Muscle of leg (tissue), 16 donors: ENCODE measurements at places on chromosomes 1 and 21.

- DNase-seq = no peak
Observed at GRCh38 chr1:16173447-16174260, 17.8 kb upstream of the EPHA2 start.

GRCh38 chr1:23936481-23937176, 23.0 kb upstream of the PNRC2 start:
- DNase-seq = no peak

GRCh38 chr1:230243583-230244353, 176.7 kb downstream of the GALNT2 start:
- no peak for DNase-seq

GRCh38 chr1:107817935-107818334, 147.0 kb downstream of the VAV3 start:
- DNase-seq = peak; percentile 8

DNA sequence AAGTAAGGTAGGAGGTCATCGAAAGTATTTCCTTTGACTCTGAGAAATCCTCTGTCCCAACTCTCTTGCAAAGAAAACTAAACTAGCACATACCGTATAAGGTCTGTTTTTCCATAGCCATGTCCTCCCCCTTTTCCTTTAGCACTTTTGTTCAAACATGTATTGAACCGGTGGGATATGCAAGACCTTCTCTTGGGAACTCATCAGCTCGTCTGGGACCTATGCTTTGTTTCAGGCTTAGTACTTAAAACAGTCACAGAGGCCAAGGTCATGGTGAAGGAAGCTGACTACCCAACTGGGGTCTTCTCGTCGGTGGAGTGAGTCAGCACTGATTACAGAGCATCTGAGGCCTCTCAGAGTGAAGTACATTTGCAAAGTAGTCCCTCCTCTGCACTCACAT, 185.0 kb downstream of the ZBTB18 start:
- no peak for DNase-seq

DNA sequence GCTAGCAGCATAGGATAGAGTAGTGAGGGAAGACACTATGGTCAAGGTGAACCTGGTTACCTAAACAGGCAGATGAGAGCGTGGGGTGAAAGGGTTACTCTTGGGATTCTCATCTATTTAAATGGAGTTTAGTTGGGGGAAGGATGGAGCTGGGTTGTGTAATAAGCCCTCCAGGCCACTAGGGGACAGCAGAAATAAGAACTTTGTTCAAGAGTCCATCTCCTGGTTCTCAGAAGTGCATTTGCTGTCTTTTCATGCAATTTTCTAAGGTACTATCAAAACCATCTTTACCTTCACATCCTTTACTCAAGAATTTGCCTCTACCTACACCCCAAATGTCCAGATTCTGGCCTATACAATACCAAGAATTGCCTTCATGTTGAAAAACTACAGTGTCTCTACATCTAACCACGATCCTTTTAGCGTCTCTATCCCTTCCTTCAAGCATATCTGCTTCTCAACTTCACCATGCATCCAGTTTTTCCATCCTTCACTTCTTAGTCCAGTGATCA, 28.0 kb downstream of the SLAMF1 start:
- DNase-seq = no peak

DNA sequence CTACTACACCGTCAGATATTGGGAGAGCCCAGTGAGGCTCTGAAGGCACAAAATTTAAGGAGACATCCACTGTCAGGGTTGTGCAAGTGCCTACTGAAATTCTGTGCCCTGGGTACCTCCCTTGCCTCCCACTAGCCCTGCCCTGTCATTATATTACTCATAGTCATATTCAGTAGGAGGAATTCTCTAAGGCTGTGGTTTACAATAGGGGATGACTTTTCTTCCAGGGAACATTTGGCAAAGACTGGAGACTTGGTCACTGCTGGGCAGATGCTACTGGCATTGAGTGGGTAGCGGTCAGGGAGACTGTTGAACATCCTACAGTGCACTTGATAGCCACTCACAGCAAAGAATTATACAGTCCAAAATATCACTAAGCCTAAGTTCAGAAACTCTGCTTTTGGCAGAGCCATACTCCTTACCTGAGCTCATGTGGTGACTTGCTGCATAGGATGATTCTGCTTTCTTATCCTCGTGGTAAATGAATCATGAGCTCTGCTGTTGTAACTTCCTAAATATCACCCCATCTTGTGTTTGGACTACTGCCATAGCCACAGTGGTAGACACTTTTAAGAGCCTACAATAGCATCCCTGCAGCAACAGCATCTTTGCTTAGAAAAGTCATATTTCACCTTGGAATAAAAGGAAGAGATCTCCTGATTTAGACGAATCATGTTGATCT, 563.4 kb upstream of the PLXNA2 start:
- no peak for DNase-seq

DNA sequence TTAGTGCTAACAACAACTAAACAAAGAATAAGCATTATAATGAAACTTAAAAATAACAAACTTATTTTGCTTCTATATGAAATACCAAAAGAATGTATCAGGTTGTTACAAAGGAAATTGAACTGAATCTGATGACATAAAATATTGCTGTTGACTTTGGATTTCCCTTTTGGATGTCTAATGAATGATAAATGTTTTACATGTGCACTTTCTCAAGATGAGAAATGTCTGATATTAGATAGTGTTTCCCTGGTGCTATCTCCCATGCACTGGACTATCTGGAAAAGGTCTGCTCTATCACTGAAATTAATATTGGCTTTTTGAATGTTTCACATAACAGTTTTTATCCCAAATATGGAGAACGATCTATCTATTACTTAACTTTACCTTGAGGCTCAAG, 179.9 kb downstream of the HMCN1 start:
- DNase-seq = no peak

DNA sequence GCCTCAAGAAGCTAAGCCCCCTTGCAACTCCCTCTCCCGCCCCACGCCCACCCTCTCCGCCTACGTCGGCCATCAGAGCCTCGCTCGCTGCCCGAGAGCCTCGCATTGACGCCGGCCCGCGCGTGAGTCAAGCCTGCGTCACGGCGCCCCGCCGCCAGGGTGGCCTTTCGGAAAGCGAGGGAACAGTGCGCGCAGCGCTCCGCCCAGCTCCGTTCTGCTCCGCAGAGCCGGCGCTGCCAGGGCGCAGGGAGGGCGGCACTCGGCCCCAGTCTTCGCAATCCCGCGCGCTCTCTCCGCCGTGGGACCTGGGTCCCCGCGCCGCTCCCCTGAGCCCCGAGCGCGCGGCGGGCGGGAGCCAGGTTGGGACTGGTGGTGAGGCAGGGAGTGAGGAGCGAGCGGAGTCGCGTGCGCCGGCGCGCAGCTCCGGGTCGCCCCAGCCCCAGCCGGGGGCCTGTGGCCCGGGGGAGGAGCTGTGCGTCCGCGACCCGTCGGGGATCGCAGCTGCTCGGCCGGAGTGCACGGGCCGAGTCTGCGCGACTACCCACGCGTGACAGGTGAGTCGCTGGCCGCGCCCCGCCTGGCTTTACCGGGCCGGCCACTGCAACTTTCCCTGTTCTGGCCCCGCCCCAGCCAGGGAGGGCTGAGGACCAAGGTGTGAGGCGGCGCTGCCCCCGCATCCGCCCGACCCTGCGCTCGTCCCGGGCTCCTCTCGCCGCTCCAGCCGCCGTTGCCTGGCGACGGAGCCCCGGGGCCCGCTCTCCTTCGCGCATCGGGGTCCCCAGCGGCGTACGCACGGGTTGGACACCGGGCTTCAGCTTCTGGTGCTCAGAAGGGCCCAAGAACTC, at the start of gene SLC6A17:
TSS of gene SLC6A17 (plus strand) at position 165 of the 845 bp plus-strand sequence. CDS start 16,436 bp downstream, outside the sequence.
- peak; percentile 5 for DNase-seq

- DNase-seq = no peak
Observed at GRCh38 chr1:111302374-111302773, 11.7 kb downstream of the CHIA start.

GRCh38 chr1:79478160-79478559, 471.6 kb upstream of the ADGRL4 start:
- no peak for DNase-seq
